ENCODE measurements at places on chromosomes 7 and 10. TPM values are rescaled to one million over a fixed set of nuclear protein-coding genes. Genes with fewer than 3 reads are reported as not detected.
A peak's percentile ranks its signal among the peaks of the same experiment; 100 is the strongest.

DNA sequence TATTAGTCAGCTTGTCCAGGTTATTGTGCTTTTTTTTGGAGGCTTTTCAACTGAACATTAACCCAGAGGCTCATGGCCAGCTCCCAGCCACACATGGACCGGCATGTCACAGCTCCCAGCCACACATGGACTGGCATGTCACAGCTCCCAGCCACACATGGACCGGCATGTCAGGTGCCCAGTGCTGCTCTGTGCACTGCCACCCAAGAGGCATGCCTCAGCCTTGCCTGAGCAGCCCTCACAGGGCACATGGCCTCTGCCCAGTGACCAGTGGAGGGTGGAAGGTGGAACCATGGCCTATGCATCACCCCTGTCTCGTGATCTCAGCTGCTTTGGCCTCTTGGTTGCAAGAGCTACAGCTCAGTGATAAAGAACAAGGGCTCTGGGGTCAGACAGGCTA lies 119.8 kb downstream of the OAT start:
- DNase-seq, result no peak

- no peak for DNase-seq
These were observed 83.6 kb downstream of the WDFY4 start for GRCh38 chr10:48768144-48768766.

Gene NACAD
- total RNA-seq, result 3.8 TPM

DNA sequence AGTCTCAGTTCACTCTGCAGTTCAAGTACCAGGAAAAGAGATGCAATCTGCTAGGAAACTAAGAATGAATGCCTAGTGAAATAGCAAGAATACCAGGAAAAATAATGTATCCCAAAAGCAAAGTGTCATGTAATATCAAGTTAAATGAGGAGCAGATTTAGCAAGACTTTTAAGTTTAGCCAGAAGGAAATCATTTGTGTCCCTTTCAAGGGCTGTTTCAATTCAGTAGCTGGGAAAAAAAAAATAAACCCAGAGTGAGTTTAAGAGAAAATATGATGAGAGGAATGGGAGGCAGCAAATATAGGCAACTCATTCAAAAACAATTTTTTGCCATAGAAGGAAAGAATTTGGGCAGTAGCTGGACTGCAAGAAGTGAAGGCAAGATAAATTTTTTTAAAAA lies 135.8 kb downstream of the DGKB start:
- DNase-seq, result no peak

DNA sequence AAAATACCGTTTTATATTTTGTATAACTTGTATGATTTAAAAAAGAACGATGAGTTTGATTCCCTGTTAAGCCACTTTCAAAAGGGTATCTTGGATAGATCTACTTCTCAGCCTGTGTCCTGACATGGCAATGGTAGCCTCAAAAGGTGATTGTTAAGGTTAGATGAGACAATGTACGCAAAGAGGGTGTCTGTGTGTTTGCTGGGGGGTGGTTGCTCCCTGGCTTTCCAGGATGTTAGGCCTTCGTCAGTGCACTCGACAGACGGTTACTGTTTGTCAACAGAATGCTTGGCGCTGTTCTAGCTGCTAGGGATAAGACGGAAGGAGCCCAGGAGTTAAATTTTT lies 90.3 kb downstream of the NEURL1 start:
- DNase-seq, result no peak

DNA sequence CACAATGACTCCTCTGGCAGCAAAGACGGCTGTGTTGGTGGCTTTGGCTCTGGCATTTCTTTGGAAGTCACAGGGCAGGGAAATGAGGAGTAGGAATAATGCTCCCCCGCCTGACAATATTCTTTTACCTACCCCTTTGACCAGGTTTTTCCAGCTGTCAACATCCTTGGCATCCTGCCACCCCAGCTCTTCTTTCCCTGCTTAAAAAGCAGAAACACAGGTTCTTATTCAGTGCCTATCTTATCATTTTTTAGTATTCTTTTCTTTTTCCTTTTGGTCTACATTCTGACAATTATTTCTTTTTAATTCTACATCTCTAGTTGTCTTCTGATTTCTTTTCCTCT lies 97.7 kb downstream of the CREB5 start:
- DNase-seq, result no peak

GRCh38 chr7:129845972-129846327 lies 106.8 kb downstream of the UBE2H start:
- DNase-seq, result no peak

DNA sequence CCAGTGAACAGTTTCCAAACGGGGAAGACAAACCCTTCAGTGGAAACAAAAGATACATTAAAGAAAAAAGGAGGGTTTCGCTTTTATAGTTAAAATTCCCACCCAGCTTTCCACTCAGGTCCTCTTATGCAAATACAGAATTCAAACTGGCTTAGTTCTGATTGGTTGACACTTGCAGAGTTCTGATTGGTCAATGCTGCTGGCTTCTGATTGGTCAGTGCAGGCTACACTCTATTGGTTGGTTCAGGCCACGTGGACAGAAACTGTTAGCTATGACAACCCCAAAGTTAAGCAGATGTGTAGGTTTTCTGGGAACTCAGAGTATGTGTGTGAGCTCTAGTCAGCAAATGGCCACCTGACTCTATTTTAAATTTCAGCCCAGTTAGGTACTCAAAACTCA lies 80.0 kb downstream of the FBXL13 start:
- DNase-seq, result no peak

Gene CPXM2
- 4.5 TPM for total RNA-seq

Gene TMEM168
- 13.3 TPM for total RNA-seq

DNA sequence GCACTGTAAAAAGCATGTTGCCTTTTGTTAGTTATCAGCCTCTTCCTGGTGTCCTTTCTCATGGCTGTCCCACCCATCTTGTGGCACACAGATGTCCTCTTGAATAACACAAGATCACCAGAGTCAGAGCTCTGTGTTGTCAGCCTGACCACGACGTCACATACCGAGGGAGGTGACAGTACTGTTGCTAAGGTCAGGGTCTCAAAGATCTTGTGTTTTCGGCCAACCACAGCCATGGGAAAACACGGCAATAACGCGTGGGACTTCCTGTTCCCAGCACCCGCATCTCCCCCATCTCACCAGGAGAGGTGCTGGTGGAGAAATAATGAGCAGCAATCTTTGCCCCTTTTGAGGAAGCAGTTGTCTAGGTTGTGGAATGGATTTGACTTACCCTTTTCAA lies 40.4 kb downstream of the NPVF start:
- DNase-seq, result no peak

DNA sequence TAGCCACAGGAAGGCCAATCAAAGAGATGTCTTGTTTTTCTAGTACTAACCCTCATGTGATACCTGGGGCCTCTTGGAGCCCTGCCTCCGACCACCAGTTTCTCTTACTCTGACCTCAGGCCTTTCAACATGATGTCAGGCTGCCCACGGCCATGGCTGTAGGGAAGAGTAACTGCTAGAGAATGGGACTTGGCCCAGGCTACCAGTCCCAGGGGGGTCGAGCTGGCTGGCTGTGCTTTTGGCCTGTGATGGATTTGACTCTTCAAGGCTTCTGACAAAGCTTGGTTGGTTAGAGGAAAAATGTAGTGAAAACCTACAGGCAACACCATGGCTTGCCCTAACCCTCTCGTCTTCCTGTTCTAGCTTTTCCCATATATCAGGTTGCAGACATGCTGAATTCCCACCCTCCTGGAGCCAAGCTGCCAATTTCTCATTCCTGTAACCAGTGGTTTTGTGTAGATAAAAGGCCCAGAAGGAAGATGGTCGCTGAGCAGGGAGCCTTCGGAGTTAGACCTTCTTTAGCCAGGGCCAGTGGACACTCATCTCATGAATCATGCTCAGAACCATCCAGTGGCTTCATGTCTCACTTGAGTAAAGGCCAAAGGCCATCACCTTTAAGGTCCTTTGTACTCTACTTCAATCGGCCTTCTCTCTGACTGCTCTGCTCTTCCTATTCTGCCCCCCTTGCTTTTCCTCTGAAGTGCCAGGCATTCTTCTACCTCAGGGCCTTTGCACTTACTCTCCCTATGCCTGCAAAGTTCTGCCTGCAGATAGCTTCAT lies 19.7 kb downstream of the SUFU start:
- no peak for DNase-seq

DNA sequence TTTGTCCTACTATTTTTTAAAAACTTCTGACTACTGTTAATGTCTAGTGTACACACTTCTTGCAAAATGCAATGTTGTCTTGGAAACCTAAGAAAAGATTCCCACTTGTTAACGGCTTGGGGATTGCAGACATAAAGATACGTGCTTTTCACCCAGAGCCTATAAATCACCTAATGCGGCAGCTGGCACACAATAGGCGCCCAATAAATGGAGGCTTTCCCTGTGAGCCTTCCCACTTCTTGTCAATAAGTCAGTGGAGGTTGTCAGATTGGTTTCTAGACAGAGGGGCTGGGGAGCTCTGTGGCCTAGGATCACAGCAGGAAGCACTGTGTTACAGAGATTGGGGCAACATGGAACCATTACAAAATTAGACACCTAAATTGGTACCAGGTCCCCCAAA lies 74.7 kb downstream of the VSTM4 start:
- DNase-seq, result no peak

DNA sequence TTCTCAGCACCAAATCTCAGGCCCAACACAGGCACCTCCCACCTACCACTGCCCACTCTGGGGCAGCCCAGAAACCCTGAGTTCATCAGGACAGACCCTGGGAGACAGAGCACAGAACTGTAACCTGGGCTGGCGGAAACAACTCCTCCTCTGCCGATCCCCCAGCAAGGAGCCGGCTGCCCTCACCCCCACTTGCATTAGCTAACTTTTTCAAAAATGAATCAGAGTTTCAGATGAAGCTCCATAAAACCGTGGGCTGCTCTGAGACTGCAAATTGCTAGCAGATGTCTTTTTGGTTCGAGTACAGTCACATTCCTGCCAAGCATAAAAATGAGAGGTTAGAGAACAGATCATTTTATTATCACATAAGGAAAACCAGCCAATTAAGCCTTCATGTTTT lies 93.4 kb upstream of the PARD3 start:
- DNase-seq, result no peak

DNA sequence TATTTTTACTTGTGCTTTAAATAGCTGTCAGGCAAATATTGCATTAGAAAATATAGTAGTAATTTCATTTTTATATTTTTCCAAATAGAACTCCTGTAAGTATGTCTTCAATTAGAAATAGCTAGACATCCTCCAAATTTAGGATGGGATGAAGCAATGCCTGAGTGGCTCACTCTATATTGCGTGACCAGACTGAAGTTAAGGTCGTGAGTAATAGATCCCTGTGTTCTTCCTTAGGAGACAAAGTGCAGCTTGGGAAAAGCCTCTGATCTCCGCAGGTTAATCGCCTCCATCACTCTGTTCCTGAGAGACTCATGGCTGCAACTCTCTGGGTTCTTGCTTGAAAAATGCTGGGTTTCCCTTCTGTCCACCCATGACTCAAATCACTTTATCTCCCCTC lies 484.8 kb upstream of the ANKRD30A start:
- no peak for DNase-seq

GRCh38 chr7:80611779-80612178 lies 26.7 kb upstream of the CD36 start:
- peak; percentile 67 for DNase-seq

DNA sequence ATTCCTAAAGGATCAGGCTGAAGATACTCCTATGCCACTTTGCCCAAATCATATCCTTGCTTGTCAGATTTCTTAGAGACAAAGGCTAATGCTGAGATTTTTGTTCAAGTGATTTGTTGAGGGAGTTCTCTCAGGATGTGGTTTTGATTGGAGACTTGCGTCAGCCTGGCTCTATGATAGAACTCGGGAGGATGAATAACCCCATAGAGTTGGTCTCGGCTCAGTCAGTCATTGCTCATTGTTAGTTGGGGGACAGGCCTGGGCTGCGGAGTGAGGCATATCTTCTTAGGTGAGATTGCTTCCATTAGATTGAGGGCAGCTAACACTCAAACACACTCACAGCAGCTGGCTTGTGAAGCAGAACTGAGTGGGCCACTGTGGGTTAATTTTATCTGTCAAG lies 203.4 kb downstream of the KIF20B start:
- no peak for DNase-seq

GRCh38 chr7:29254591-29254990 lies 60.0 kb downstream of the CHN2 start:
- DNase-seq, result no peak

DNA sequence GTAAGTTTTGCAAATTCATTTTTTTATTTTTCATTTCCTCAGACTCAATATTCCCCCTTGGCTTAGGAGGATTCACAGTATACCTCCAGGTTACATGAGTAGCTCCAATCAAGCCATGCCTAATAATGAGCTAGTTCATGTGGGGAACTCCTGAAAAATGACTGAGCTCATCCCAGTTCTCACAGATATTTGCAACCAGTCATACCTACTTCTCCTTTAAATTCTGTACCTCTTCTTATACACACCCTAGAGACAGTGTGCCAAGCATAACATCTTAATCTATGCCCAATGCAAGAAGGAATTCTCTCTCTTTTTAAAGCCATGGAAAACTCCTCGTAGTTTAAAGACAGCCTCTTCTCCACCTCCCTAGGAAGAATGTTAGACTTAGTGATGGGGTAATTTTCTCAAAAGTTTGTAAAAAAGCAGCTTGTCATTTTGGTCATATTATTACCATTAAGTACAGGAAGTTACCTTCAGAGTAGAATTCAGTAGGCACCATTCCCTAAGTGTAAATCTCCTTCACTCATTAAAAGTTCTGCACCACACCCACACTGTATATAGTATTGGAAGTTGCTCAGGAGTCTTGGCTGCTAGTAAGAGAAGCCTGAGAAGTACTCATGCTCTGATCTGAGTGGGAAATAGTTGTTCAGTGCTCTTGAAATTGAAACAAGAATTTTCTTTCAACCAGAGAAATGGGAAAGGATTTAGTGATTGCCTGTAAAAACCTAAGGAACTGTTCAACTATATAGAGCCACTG lies 72.7 kb downstream of the PTPRZ1 start:
- no peak for DNase-seq

Gene ZMIZ1
- 55.9 TPM for total RNA-seq

GRCh38 chr10:27240212-27241009 lies at the start of gene ACBD5:
Gene ACBD5, minus strand, starts transcription at chr10:27240797. Its CDS starts 109 bp downstream, at chr10:27240688.
- peak; percentile 91 for DNase-seq

GRCh38 chr7:103123529-103123928 lies 25.4 kb downstream of the NAPEPLD start:
- DNase-seq, result no peak

- DNase-seq, result no peak
These were observed 690.7 kb upstream of the PCDH15 start for GRCh38 chr10:55491712-55492111.

GRCh38 chr7:15007507-15007906 lies 105.0 kb upstream of the DGKB start:
- no peak for DNase-seq

GRCh38 chr7:103680161-103681144 lies 234.4 kb upstream of the SLC26A5 start:
- DNase-seq, result no peak

Gene FANK1
- total RNA-seq, result 0.30 TPM

Gene AKR1C1
- 34.1 TPM for total RNA-seq

GRCh38 chr7:73593207-73594045 lies 15.0 kb upstream of the TBL2 start:
- no peak for DNase-seq

Gene GALNT17
- total RNA-seq, result 95.3 TPM

DNA sequence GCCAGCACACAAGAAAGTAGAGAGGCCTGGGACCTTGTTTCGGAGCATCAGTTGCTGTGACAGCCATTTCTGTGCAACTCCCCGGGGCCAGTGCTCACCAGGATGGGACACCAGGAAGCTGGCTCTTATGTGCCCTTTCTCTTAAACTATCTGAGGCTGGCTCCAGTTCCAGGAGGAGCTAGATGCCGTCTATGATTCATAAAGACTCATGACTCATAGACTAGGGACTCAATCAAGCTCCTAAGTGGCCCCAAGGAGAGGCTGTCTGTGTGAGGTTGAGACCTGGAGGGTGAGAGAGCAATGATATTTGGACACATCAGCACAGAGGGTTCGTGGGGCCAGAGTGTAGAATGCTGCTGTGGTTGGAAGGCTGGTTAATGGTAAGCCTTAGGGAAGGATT lies 580.1 kb downstream of the CCSER2 start:
- no peak for DNase-seq
